Amniotic epithelial cell (primary cell): ENCODE measurements at places on chromosomes 11 and 22.

DNA sequence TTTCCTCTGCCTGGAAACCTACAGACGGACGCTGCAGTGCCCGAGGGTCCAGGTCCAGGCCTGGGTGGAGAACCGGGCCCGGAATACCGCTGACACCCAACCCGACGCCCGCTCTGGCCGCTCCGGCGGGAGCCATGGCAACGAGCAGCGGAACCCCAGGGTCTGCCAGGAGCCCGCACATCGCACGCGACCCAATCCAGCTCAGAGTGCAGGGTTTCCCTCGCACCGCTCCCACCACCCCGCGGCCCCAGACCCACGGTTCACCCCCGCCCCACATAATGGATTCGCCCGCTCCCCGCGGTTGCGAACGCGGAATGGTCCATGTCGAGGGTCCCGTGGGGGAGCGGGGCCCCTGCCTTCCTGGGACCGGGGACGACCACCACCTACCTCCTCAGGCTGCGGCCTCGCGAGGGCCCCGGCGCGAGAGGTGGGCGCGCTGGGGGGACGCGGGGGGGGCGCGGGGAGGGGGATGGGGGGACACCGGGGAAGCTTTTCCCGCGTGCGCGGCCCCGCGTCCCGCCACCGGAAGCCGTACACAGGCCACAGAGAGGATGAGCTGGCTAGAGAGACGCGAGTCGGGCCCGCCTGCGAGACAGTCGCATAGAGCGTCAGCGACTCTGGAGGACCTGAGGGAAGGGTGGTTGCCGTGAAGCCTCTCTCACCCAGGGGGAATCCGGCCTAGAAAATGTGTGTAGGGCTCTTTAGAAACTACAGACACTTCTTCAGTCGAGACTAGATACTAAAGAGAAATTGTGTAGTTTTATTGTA, at the start of gene SSRP1:
Gene SSRP1 (minus strand): TSS at position 550 of the 768 bp plus-strand sequence. CDS start 771 bp downstream, outside the sequence.
- DNase-seq = peak; percentile 73

DNA sequence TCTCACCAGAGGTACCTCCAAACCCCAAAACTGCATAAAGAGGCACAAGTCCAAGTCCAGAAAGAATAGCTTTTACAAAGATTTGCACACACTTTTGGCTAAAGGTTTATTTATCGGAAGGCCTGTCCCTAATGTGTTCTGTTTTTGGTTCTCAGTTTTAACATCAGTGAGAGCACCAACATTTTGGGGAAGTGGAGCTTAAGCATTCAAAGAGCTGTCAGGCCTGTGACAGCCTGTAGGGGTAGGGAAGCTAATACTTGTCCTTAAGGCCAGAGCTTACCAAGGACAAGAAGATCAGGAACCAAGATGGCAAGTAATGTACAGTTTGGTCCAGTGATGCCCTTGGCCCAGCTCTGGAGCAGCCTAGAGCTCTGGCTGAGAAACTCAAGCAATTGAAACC, 38.9 kb upstream of the SCUBE2 start:
- no peak for DNase-seq

DNA sequence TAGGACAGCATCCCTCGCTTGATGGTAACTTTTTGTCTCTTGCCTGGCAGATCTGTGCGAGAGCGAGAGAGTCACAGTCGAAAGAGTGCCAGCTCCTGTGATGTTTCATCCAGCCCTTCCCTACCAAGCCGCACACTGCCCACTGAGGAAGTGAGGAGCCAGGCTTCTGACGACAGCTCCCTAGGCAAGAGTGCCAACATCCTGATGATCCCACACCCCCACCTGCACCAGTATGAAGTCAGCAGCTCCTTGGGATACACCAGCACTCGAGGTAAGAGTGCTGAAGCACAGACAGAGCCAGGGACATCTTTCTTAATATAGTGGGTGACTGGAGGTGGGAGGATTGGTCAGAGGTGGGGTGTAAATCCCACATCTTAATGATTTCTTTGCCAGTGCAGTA, 61.1 kb downstream of the DEPDC5 start:
- no peak for DNase-seq

DNA sequence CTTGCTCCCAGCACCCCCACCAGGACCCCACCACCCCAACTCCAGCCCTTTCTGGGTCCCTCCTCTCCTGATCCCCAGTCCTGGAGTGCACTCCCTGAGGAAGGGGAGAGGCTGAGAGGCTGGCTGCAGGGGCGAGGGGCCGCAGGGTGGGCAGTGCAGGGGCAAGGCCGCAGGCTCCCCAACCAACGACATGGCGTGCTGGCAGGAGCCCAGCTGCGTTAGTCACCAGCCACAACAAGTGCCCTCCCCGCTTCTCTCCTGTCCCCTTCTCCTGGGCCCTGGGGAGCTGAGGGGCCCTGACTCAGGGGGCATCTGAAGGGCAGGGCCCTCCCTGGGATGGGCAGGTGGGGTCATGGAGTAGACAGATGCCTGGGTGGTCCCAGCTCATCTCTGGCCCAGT, 2.3 kb downstream of the CABP7 start:
- DNase-seq = no peak

DNA sequence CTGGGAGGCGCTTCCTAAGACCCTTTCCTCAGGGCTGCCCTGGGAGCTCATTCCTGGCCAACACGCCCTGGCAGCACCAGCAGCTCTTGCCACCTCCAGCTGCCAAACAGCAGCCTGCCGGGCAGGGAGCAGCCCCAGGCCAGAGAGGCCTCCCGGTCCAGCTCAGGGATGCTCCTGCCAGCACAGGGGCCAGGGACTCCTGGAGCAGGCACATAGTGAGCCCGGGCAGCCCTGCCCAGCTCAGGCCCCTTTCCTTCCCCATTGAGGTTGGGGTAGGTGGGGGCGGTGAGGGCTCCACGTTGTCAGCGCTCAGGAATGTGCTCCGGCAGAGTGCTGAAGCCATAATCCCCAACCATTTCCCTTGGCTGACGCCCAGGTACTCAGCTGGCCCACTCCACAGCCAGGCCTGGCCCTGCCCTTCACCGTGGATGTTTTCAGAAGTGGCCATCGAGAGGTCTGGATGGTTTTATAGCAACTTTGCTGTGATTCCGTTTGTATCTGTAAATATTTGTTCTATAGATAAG, 7.6 kb downstream of the SLC39A13 start:
- DNase-seq = peak; percentile 96

DNA sequence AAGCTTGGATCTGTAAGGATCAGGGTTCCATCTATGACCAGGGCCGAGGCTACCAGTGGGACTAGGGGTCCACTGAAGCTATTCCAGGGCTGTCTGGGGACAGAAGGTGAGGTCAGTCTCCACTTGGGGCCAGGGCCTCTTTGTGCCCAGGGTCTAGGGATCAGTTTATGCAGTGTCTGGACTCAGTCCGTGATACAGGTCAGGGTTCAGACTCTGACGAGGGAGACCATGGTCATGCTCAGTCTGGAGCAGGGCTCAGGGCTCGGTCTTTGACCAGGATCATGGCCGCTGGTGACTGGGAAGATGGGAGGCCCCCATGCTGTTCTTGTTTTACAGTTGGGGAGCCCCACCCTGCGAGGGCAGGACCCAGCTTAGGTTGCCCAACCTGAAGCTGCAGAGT, 11.8 kb downstream of the TSSC4 start:
- DNase-seq = no peak

GRCh38 chr11:6357222-6357621, 33.1 kb upstream of the SMPD1 start:
- DNase-seq = peak; percentile 81

- DNase-seq = peak; percentile 75
Observed at GRCh38 chr11:65558002-65558929, at the start of gene LTBP3. LTBP3 (minus strand) TSS chr11:65558359; CDS start chr11:65557959, 400 bp downstream.

- no peak for DNase-seq
Observed at GRCh38 chr11:121372671-121373429, 79.3 kb upstream of the SORL1 start.

DNA sequence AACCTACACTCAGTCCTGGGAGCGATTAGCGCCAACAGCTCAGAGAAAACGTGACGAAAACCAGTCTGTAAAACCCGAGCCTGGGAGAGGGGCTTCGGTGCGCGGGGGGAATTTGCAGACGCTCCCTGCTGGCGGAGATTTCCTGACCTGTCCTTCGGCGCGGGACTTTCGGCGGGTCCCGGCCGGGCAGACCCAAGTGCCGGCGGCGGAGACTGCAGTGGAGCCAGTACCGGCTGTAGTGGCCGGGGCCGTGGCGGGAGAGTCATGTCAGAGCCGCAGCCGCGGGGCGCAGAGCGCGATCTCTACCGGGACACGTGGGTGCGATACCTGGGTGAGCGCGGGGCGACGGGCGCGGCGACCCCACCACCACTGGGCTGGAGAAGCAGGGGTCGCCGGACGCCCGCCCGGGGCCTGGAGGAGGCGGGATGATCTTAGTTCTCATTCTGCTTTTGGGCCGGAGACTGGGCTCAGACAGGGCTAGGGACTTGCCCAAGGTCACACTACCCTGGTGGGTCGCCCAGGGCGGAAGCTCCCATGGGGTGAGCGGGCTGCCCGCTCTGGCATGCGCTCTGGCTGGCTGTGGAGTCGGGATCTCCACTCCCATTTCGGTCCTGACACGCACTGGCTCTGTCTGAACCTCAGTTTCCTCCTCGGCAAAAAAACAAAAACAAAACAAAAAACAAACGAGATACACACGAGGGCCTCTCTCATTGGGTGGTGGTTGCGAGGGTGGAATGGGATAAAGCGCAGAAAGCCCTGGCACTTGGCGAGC, at the start of gene MTFP1:
Gene MTFP1 (plus strand): TSS at position 153 of the 772 bp plus-strand sequence. CDS start 112 bp downstream, at position 265.
- peak; percentile 56 for DNase-seq

GRCh38 chr11:130804306-130805076, 111.8 kb downstream of the SNX19 start:
- no peak for DNase-seq

DNA sequence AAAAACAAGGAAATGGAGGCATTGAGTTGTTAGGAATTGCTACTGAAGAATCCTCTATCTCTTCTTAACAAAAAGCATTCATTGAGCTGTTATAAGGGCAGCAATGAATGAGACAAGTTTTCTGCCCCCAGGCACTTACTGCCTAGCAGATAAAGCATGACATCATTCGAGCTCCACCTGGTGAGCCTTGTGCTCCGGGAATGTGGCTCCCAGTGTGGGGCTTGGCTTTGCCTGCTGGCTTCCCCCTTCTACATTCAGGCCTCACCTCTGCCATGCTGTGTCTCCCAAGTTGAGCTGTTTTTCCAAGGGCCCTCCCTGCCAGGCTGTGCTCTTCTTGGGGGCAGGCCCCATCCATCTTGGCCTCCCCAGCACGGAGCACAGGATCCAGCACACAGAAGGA, 56.9 kb upstream of the EIF3D start:
- no peak for DNase-seq

DNA sequence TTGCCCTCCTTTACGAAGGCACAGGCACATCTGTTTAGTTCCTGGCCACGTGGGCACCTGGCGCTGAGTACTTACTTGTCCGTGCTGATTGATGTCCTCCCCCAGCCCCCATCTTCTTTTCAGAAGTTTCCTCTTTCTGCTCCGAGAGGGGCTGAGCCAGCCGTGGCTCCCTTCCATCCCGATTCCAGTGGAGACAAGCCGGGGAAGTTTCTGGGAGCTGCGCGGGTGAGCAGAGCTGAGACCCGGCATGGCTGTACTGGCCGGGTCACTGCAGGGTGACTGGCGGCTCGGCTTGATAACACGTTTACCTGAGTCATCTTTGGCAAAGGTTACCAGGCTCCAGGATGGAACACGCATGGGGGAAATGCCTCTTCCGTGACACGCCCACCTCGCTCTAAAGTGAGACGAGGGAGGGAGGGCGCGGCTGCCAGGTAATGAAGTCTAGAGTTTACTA, 45.4 kb upstream of the ATXN10 start:
- no peak for DNase-seq

DNA sequence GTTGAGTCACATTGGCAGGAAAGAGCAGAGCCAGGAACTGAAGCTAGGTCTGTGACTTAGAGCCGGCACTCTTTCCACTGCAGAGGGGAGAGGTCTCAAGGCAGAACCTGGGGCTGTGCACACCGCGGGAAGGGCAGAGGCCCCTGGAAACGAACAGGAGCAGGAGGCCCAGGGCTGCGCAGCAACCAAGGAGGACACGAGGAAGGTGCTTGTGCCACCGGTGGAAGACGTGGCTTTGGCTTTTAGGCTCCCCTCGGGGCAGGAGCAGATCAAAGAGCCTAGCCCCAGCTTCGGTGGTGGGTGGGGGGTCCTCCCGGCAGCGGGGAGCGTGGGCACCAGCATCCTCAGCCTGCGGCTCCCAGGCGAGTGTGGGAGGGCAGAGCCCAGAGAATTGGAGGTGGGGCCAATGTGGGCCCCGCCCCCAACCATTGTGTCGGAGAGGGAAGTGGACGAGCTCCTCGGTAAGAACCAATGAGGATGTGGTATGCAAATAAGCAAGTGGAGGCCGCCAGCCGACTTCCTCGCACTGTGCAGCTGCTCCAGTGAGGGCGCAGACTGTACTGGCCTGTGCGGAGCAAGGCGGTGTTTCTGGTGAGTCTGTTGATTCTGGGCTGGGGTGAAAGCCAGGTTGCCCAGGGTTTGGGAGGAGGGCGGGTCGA, at the start of gene CCDC116:
Gene CCDC116 (plus strand): TSS at position 524 of the 659 bp plus-strand sequence. CDS start 422 bp downstream, outside the sequence.
- DNase-seq = no peak

DNA sequence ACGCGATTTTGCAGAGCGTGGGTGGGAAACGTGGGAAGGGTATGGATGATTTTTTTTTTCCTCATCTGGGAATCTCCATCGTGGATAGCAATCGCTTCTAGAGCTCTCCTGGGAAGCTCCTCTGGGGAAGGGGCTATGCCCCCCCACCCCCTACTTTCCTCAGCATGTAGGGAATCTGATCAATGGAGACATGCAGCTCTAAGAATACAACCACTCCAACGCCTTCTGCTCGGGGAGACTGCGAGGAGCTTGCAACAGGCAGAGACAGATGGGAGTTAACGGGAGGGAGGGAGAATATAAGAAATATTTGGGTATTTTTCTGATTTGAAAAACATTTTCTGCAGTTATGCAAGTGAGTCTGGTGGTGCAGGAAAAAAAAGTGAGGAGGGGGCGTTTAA, 104.6 kb upstream of the HSD17B12 start:
- no peak for DNase-seq

DNA sequence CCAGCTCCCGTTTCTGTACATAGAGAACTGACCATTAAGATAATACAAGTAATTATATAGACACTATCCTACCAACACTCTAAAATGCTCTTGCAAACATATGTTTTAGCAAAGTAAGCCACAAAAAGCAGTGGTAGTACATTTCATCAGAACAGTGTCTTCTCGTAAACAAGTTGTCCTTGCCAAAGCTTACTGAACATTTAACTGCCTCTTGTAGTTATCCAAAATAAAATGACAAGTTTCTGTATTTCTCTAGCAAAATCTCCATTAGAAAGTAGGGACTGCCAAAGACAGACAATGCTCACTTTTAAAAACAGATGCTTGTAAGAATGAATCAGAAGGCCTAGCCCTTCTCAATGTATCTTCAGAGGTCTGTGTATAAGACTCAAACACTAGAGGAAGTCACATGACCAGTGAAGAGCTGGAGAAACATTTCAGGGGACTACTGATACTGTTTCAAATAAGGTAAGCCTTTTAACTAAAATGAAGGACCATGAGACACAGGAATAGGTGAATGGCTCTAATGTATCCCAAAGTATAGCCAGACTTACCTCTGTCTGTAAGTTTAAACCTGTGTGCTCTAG, 7.8 kb upstream of the ZC3H12C start:
- peak; percentile 73 for DNase-seq

- no peak for DNase-seq
Observed at GRCh38 chr11:62020661-62021060, 53.2 kb upstream of the FTH1 start.

GRCh38 chr11:2721210-2721916, 21.6 kb upstream of the KCNQ1OT1 start:
- DNase-seq = no peak

- DNase-seq = no peak
Observed at GRCh38 chr22:30574095-30574981, at the start of gene GAL3ST1. GAL3ST1 (minus strand) TSS chr22:30574665; CDS start chr22:30557392, 17,273 bp downstream.
